NCI-H1105 (cell line): ENCODE measurements at places on chromosomes 7 and 10.

GRCh38 chr10:132418527-132419416 lies 21.8 kb downstream of the PWWP2B start:
- DNase-seq: no peak

- no peak for DNase-seq
These were observed 605.5 kb downstream of the LRMDA start for GRCh38 chr10:76036962-76037361.

GRCh38 chr7:32502728-32503127 lies 7.4 kb downstream of the AVL9 start:
- no peak for DNase-seq

DNA sequence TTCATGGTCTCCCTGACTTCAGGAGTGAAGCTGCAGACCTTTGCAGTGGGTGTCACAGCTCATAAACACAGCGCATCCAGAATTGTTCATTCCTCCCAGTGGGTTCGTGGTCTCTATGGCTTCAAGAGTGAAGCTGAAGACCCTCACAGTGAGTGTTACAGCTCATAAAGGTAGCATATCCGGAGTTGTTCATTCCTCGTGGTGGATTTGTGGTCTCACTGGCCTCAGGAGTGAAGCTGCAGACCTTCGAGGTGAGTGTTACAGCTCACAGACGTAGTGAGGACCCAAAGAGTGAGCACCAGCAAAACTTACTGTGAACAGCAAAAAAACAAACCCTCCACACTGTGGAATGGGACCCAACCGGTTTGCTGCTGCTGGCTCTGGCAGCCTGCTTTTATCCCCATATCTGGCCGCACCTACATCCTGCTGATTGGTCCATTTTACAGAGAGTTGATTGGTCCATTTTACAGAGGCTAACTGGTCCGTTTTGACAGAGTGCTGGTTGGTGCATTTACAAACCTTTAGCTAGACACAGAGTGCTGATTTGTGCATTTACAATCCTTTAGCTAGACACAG lies 308.8 kb downstream of the PTPRN2 start:
- no peak for DNase-seq

- DNase-seq: no peak
These were observed 54.1 kb upstream of the NPSR1 start for GRCh38 chr7:34603711-34604444.

DNA sequence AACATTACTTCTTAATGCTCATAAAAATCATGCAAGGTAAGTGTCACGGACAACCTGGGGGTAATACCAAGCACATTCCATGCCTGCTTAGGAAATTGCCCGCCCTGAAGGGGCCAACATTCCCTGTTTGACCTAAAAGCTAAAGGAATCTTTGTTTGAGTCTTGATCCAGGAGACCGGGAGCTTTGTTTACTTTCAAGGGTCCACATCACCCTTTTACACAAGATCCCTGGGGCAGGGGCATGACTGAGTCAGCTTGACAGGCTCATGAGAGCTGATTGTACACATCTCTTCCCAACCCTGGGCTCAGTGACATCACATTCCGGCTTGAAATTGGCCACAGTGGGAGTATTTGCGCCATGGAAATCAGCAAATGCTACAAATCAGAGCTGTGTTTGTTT lies 248.1 kb upstream of the HABP2 start:
- DNase-seq: no peak
